ENCODE measurements at places on chromosomes 1 and 21. TPM values are rescaled to one million over a fixed set of nuclear protein-coding genes. Genes with fewer than 3 reads are reported as not detected.
A peak's percentile ranks its signal among the peaks of the same experiment; 100 is the strongest.

The PPOX gene
- 10.0 TPM for total RNA-seq

DNA sequence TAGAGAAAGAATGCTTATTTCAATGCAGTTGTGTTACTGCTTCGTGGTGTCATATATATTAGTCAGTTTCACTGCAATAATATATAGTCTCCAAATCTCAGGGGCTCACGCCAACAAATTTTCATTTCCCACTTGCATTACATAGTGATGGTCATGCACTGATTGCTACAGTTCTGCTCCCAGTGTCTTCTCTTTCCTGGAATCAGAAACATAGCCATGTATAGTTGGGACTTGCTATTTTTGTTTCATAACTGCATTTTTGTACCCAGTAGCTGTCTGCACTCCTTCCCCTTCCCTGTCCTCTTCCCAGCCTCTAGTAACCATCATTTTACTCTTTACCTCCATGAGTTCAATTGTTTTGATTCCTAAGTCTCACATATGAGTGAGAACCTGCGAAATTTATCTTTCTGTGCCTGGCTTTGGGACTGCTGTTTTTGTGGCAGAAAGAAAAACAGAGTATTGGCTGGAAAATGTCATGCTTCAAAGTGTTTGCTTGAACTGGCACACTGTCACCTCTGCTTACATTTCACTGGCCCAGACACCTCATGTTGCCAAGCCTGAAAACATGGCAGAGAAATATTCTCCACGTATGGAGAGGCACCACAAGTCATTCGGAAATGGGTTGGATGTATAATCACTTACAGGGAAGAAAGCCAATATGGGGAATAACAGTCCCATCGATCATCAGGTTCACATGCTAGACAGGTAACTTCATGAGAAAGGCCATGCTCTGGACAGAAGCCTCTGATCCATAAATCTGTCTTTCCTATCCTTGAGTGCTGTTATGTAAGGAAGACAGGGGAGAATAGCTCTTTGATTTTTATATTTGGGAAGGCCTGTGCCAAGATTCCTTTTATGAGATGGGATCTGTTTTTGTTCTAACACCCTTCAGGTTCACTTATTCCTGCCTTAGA is 60.4 kb upstream of the BACH1 start:
- peak; percentile 58 for DNase-seq

- no peak for DNase-seq
Observed at GRCh38 chr1:3027611-3028371, 6.5 kb downstream of the ACTRT2 start.

- DNase-seq = no peak
Observed at GRCh38 chr21:44929242-44929798, 8.6 kb upstream of the ITGB2 start.

GRCh38 chr1:7105269-7105668 is 320.0 kb downstream of the CAMTA1 start:
- no peak for DNase-seq

DNA sequence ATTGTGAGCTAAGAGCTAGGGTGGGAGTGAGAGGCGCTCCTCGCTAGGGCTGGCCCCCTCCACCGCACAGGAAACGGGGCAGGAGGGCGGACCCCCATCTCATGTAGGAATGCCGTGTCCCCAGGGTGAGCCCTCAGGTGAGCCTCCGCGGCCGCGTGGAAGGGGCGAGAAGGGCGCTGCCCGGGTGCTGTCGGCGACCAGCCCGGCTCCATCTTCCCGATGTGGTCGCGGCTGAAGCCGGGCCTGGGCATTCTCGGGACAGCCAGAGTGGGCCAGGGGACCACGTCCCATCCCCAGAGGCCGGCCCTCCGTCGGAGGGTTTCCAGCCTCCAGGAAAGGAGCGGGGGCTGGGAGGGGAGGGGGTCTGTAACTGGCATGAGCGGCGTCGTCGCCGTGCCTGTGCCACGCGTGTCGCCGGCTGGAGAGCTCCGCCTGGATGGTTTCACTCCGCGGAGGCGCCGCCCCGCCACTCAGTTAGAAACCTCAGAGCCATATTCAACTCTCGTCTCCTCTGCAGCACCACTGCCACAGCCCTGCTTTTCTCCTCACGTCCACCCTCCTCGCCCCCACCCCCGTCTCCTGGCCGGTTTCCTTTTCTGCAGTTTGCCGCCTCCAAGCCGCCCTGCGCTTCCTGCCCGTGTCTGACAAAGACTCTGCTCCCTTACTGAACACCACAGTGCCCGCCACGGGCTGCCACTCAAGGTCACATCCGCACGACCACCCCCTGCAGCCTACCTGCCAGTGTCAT is at the start of gene TMEM269:
TSS of gene TMEM269 (plus strand) at position 46 of the 748 bp plus-strand sequence. CDS start 4,903 bp downstream, outside the sequence.
- no peak for DNase-seq

- DNase-seq = no peak
Observed at GRCh38 chr1:85496941-85497582, 32.1 kb upstream of the DDAH1 start.

The RNF115 gene
- 8.4 TPM for total RNA-seq
